ENCODE measurements at places on chromosomes 5 and 9.

GRCh38 chr9:121067640-121068039 lies 7.1 kb upstream of the CNTRL start:
- no peak for DNase-seq

DNA sequence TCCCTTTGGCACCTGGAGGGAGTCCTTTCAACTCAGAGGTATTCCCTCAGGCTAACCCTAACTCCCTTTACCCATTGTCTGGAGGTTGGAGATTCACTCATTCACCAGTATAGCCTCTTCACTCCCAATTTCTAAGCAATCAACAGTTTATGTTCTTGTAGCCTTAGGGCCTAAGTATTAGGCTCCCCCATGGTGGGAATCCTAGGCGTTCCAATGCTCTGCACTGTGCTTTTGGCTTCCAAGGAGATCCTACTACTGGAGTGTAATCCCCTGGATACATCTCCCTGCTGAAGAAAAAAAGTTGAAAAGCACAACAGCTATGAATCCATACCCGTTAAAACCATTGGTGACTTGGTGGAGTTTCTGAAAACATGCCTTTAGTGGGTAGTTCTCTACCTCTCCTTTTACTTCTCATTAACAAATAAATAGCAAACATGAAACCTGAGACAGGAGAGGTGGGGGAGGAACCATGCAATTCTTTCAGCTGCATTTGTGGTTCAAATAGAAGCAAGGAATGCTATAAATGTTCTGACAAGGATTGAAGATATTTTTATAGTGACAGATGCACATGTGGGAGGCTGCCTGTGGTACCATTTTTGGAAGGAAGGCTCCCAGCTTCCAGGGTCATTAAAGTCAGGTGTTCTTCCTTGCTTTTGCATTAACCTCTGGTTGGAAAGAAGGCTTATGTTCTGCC lies 397.1 kb downstream of the DMAC1 start:
- DNase-seq: no peak

- DNase-seq: no peak
Observed at GRCh38 chr5:37668524-37669047, 171.3 kb downstream of the GDNF start.

DNA sequence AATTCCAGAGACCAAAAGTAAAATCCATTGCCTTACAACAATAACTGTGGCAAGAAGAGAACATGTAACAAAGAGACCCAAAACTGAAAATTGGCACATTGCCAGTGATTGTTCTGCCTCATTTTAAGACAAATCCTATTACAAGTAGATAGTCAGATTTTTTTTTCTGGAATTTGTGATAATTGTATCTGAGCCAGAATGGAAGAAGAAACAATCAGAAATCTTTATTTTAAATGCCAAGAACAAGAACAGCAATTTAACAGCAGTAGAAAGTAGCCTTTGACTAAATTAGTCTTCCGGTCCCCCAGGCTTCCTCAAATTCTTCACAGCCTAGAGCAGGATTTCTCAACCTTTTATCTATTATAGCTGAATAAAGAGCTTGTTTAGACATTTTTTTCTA lies 106.7 kb upstream of the PTPN3 start:
- no peak for DNase-seq

DNA sequence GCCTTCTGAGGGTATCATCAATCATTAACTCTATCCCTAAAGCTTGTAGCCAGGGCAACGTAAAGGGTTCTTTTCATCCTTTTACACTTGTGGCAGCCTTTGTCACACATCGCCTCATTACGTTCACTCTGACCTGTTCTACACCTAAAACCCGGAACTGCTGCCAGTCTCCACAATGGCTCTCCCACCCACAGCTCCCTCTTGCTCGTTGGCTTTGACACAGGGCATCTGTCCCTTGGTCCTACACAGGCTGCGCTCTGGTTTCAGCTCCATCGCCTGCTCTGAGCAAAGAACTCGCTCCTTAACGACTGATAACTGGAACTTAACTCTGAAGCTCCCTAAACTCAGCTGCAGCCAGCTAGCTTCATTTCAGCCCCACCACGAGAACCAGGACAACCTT lies 112.8 kb upstream of the CTNND2 start:
- DNase-seq: no peak

- DNase-seq: no peak
Observed at GRCh38 chr9:137112564-137113384, 1.8 kb downstream of the DPP7 start.
